ENCODE measurements at places on chromosomes 5 and 9.

DNA sequence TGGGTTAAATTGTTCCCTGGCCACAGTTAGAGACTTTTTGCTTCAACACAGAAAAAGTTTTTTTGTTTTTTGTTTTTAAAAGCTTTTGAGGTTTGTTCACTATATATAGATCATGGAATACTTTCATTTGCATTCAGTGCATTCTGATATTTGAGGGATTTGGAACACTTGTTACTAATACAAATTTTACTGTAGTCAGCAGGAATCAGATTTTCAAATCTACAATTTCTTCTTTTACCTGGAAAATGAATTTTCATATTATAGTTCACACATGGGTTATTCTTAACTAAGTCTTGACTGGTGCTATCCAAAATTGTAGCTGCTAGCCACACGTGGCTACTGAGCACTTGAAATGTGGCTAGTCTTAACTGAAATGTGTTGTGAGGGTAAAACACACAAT is 142.0 kb downstream of the RMI1 start:
- DNase-seq, result no peak

GRCh38 chr5:160272264-160272663 is 40.1 kb downstream of the CCNJL start:
- DNase-seq, result no peak

DNA sequence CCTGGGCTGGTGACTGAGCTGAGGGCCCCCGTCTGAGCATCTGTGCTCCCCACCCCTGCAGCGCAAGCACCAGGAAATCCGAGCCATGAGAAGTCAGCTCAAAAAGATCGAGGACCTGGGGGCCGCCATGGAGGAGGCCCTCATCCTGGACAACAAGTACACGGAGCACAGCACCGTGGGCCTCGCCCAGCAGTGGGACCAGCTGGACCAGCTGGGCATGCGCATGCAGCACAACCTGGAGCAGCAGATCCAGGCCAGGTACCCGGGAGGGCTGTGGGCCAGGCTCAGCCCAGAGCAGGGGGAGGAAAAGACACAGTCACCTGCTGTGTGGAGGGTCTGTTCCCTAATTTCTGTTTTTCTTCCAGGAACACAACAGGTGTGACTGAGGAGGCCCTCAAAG is 24.6 kb downstream of the DYNC2I2 start:
- DNase-seq, result no peak

DNA sequence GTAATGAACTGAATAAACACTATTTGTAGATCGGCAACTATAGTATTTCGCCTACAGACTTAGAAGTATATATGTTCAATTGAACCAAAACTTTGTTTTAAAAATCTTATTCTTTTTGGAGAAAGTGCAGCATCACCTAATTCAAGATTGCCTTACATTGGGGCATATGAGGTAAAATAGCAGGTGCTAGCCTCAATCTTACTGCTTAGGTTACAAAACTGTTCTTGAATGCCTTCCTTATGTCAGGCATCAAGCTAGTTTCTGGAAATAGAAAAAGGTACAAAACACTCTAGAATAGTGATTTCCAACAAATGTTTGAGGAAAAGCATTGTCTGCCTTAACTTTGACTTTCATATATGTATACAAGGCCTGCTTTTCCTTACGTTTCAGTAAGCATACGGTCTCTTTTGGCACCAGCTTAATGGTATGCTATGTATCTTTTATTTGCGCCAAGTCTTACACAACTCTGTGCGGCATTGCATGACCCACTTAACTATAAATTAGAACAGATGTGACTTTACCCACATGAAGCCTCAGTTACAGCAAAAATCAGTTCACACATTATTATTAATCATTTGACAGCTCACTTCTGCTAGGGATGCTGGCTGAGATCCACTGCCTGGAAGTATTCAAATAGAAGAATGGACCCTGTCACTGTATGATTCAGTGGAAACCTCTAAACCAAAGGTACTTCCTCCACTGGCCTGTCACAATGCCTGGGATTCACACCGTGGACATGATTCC is 174.1 kb downstream of the PRELID2 start:
- DNase-seq, result no peak

DNA sequence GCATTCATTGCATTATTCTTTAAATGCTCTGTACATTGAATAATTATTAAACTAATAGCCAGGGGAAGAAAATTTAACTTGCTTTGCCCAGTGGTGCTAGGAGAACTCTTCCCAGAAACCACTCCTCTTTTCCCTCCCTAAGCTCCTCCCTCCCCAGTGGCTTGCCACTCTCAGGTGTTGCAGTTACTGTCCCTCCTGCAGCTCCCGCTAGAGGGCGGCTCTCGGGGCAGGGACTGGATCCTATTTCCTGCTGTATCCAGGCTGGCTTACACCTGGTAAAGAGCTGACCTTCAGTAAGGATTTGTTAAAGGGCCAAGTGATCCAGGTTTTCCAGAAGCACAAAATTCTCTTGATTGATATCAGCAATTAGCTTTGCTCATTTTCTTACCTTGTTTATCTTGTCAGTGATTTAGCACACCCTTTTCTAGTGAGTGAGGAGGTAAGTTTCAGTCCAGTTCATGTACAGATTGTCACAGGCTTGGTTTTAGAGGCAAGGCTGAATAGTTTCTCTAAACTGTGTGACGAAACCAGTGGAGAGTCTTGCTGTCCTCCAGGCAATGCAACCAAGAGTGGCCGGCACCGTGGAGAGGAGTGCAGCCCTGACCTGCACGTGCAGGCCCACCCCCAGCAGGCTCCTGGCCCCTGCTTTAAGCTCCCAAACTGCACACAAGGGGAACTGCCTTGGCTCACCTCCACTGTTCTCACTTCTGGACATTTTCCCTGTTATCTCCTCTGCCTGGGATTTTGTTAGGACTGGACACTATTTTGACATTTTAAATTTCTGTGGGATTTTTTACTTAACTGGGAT is 423.8 kb downstream of the SPOCK1 start:
- no peak for DNase-seq

All from common myeloid progenitor, CD34-positive (primary cell).